Stimulated activated CD8-positive, alpha-beta memory T cell treated with anti-CD3 and anti-CD28 coated beads, Interleukin-7, amount 100 ng/mL, for 4 hours (primary cell): ENCODE measurements at places on chromosomes 6 and 20.

- DNase-seq = no peak
These were observed 65.9 kb upstream of the OGFRL1 start for GRCh38 chr6:71222671-71223070.

DNA sequence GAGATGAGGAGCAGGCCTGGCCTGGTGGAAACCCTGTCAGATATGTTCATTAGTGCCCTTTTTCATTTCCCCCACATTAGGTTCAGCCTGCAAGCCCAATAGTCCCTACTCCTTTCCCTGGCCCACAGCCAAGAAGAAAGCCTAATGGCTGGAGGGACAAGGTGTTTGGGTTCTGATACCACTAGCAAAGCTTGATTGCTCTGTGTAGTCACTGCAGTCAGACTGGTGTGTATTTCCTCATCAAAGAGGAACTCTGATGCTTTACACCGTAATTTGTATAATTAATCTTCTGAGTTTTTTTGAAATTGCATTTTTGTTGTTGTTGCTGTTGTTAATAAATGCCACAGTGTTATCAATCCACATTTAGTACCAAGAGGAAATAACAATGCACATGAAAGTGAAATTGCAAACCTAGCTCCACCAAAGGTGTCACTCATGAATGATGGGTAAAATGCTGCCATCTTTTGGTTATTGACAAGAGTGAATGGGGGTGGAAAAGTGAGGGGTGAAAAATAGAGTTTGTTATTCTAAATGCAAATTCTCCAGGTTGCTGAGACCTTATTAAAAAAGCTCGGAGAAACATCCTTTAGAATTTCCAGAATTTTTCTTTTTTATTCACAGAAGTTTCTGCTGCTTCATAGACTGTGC is 320.2 kb upstream of the POU3F2 start:
- no peak for DNase-seq

DNA sequence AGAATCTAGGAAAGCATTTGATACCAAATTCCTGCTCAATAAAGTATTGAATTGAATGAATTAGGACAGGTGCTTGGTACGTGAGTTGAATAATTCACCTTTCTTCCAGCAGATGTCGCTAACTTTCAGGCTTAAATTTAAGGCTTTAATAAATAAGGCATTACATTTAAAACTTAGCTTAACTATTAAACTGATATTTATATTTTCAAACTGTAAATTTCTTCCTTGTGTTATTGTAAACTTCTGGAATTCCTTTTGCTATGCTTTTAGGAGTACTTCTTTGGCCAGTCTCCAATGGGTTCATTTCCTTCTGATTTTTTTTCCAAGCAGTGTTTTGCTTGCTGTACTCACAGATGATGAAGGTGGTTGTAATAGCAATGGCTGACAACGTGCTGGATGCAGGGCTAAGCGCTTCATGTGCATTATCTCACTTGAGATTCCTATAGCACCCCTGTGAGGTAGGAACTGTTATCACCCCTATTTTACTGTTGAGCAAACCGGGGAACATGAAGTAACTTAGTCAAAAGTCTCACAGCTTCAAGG is 71.3 kb upstream of the SLC2A12 start:
- DNase-seq = no peak

DNA sequence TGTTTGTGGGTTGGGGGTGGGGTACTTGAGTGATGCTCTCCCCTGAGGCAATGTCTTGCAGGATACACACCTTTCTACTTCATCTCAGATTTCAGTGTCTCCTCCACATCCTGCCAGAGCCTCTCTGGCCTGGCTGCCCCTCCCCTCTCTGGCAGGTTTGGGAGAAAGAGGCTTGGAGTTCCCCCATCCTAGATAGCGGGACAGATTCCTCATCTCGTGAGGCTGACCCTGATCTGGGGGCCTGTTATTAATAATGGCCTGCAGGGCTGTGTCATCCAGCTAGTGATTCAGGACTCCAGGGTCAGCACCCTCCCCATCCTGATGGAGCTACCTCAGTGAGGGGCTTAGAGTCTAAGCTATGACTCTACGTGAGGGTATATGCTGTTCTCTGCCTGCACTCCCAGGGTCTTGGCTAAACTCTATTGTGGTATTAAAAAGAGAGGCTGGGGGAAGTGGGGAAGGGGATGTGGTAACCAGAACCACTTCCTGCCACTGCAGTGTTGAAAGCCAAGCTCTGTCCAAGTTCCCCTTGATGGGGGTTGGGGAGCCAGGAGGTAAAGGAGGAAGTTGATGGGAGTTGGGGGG is 3.7 kb upstream of the MMP9 start:
- no peak for DNase-seq

- DNase-seq = no peak
These were observed 69.3 kb upstream of the MYL9 start for GRCh38 chr20:36471885-36472636.

- no peak for DNase-seq
These were observed 126.4 kb upstream of the BTBD3 start for GRCh38 chr20:11791316-11791715.

GRCh38 chr6:134482593-134483270 is 164.8 kb upstream of the SGK1 start:
- DNase-seq = no peak

DNA sequence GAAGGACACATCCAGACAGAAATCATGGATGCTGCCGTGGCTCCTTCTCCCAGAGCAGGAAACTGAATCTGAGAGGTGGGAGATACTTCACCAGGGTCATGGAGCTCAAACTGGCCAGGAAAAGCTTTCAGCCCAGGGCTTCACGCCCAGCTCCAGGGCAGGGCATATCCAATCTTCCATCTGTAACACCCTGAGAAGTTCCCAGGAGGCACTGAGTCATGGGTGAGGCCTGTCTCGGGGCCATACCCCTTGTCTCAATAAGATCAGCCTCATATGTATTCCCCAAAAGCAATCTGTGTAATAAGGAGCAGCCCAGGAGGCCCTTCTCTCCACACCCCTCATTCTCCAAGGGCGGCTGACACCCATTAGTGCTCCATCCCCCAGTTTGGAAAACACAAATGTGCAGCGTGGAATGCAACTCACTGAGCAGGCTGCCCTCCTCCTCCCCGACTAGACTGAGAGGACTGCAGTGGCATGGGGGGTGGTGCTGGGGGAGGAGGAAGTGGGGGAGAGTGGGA is 439.3 kb upstream of the SULF2 start:
- DNase-seq = no peak

DNA sequence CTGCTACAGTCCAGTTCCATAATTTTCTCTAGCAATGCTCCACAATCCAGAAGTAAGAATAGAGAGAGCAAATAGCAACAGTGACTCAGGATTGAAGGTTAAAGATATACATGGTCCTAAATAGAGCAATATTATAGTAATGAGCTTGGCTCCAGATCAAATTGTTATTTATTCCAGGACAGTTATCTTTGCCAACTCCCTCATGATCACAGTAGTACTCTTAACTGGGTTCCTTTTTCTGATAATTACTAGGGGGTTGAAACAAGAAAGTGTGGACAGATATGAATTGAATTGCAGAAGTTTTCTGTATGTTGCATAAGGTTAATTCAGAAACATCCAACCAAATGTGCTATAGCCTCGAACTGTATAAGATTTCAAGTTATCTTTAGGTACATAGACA is 11.9 kb downstream of the FAM184A start:
- DNase-seq = no peak

DNA sequence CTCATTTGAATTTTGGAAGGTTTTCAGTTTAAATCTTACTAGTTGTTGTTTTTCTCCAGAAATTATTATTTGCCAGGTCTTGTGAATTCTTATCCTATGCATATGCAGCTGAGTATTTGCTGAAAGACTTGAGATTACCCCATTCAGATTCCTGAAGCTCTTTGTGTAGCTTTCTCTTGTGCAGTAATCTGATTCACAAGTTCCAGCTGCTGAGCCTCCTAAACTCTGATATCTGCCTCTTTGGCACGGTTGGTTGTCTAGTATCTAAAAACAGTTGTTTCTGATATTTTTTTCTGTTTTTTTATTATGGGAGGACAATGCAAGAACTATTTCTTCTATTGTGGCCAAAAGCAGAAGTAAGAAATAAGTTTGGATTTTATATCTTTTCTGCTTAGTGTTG is 863.9 kb upstream of the MANEA start:
- DNase-seq = no peak

- no peak for DNase-seq
These were observed 70.9 kb downstream of the GCLC start for GRCh38 chr6:53474010-53474409.
